Stimulated activated CD4-positive, alpha-beta T cell treated with anti-CD3 and anti-CD28 coated beads, Interleukin-1b, Interleukin-23, amount 100 ng/mL, for 1 hour (primary cell): ENCODE measurements at places on chromosomes 4 and X.

DNA sequence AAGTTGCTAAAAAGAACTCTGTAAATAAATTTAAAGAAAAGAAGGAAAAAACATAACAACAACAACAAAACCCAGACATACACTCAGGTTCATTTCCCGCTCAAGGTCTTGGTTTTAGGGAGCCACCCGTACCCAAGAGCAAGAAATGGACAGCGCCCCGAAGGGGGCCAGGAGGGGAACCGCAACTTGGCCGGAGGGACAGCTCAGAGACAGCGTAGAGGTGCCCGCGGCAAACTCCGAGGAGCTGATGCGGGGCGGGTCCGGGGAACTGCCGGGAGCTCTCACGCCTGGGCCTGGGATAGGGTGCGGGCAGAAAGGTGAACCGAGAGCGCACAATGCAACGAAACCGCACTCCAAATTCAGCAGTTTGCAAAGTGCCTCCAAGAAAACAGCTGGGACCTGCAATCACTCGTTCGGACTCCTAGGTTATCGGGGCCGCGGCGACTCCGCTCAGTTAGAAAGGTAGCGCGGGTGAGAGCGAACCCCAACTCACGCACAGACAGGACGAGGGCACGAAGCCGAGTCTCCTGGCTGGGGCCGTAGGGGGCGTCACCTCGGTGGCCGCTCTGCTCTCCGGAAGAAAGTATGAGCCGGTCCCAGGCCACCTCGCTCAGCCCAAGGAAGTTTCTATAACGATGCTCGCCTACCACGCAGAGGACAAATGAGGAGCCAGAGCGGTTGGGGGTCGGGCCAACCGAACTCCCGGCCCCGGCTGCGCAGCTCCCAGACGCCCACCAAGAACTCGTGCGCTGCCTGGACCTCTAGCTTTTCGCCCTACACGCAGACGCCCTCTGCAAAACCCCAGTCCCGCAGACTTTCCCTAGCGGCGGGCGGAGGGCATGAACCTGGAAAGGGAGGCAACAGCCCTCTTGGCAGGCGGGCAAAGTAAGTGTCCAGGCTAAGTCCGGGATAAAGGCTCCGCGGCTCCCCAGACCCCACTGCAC is 1.4 kb downstream of the NDNF start:
- no peak for DNase-seq

- DNase-seq: no peak
Measured at GRCh38 chrX:151225843-151226242, 49.5 kb downstream of the GPR50 start.

DNA sequence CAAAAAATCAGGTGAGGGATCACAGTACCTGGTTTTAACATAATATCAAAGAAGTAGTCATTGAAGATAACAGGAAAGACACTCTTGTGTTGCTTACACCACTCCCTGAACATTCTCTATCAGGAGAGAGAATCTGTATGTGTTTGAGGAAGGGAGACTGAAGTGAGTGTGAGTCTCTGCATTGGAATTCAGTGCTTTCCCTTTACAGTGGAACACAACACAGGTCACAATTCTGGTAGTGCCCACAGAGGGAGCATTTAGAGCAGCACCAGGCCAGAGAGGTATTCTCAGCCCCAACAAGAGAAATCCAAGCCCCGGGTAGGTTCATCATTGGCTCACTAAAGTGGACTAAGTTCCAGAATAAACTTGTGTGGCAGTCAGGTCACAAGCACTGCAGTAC is 64.7 kb upstream of the UBQLN2 start:
- DNase-seq: no peak

DNA sequence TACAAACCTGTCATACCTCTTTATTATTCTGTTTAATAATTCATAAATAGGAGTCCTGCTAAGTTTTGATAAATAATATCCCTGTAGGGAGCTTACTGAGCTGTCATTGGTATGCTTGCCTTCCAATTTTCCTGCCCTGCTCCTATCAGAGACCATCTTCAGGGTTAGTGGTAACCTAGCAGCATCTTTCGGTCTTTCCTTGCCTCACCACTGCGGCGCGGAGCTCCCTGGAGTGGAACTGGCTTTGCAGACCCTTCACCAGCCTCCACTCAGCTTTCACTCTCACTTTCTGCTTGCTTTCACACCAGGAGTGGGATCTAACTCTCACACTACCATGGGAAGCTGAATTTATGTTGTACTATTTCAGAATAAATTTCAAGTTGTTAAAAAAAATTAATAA is 481.7 kb upstream of the ATOH1 start:
- DNase-seq: no peak

DNA sequence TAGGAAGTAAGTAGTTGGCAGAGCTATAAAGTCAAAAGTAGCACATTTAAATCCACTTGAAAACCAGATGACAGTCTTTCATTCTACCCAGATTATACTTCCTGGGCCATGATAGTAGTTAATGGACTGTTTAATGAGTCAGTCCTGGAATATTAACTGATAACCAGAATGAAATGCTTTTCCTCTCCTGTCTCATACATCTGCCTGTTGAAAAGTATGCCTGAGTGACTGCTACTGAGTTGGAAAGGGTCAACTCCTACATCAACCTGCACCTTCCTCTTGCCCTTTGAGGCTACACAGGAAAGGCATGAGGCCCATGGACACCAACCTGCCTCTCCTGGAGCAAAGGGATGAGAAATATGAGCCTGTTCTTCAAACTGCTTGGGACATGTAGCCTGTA is 36.0 kb upstream of the COX7B2 start:
- DNase-seq: no peak

GRCh38 chr4:7138223-7139166 is 53.8 kb upstream of the SORCS2 start:
- no peak for DNase-seq

DNA sequence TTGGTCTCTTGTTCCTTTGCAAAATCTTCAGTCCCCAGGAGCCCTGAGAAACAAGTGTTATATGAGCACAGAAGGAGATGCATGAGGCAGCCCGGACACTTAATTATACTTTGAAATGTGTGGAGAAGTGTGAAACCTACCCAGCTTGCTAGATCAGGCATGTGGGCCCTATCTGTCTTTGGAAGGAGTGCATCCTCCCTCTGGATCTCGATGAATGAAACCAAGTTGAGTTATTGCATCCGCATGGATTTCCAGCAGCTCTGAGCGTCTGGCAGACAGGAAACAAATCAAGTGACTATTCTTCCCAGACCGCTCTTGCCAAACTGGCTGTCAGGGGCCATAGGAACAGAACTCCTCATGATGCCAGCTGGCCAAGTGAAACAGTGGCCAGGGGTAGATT is 19.6 kb upstream of the SOWAHD start:
- no peak for DNase-seq

DNA sequence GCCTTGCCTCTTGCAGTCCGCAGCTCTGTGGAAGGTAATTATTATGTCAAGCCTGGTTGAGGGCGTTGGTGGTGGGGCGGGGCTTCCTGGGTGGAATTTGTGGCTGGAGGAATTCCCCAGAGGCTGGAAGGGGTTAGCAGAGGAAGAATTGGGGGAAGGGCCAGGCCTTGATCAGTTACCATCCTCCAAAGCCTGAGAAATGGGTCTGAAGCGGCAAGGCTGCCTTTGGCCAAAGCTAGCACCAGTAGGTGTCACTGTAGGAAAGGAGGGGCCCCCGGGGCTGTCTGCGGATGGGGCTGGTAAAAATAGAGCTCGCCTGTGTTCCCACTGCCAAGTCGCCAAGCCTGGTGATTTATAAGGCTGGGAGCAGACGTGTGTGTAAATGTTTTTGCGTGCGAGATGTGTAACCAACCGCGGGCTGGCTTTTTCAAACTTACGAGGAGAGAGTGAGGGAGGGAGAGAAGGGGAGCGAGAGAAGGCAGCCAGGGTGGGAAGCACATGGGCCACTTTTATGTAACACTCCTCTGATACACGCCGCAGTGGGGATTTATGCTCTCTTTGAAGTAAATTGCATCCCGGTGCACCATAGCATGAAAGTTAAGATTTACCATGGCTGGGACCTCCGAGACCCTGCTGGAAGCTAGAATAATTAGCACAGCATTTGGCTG is 367.0 kb downstream of the BCOR start:
- peak; percentile 19 for DNase-seq

- DNase-seq: no peak
Measured at GRCh38 chrX:150502979-150503897, 65.2 kb upstream of the MTM1 start.

DNA sequence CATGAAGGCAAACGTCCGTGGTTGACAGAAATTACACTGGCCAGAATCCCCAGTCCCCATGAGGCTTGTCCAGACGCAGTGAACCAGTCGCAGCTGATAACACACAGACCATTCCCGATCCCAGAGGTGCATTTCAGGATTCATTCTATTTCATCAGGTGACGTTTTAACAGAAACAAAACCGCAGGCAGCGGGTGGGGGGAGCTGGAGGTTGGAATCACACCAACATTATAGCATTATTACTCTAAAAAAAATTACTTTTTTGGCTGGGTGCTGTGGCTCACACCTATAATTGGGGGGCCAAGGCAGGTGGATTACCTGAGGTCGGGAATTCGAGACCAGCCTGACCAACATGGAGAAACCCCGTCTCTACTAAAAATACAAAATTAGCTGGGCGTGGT is 25.2 kb downstream of the NOP14 start:
- no peak for DNase-seq

GRCh38 chr4:19739101-19739651 is 512.5 kb upstream of the SLIT2 start:
- no peak for DNase-seq

GRCh38 chr4:43481526-43481925 is 589.0 kb downstream of the GRXCR1 start:
- DNase-seq: no peak

GRCh38 chr4:185213877-185214276 is 4.5 kb downstream of the SNX25 start:
- DNase-seq: no peak

DNA sequence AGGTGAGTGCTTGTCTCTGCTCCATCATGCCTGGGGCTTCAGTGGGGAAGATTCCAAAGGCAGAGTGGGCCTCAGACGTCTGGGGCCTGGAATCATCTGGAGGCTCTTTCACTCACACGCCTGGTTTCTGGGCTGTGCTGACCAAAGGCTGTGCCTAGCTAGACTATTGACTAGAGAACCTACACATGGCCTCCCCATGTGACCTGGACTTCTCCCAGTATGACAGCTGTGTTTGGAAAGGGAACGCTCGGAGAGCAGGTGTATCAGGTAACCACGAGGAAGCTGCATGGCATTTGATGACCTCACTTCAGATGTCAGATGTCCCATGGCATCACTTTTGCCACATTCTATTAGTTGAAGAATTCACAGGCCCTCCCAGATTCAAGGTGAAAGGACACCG is 51.0 kb downstream of the ADGRL3 start:
- no peak for DNase-seq

- no peak for DNase-seq
Measured at GRCh38 chr4:153439831-153440230, 26.3 kb upstream of the TMEM131L start.

DNA sequence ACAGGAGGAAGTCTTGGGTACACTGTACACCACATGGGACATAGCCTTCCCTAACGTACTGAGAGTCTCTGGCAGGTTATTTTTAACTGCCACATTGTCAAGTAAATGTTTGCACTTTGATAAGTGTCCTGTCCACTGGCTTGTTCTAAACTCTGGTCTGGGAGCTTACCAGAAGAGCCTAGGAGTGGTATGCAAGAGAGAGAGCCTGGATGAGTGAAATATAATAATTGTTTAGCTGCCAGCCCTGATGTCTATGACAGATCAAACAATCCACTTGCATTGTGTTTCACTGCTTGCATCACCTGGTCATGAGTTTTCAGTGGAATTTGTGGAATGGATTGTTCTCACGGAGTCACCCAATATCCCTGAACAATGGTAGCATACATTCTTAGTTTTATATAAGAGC is 91.6 kb downstream of the SHROOM3 start:
- DNase-seq: no peak

GRCh38 chrX:118498351-118498750 is 2.7 kb downstream of the DOCK11 start:
- DNase-seq: no peak
